ENCODE measurements at places on chromosomes 13 and 19.

DNA sequence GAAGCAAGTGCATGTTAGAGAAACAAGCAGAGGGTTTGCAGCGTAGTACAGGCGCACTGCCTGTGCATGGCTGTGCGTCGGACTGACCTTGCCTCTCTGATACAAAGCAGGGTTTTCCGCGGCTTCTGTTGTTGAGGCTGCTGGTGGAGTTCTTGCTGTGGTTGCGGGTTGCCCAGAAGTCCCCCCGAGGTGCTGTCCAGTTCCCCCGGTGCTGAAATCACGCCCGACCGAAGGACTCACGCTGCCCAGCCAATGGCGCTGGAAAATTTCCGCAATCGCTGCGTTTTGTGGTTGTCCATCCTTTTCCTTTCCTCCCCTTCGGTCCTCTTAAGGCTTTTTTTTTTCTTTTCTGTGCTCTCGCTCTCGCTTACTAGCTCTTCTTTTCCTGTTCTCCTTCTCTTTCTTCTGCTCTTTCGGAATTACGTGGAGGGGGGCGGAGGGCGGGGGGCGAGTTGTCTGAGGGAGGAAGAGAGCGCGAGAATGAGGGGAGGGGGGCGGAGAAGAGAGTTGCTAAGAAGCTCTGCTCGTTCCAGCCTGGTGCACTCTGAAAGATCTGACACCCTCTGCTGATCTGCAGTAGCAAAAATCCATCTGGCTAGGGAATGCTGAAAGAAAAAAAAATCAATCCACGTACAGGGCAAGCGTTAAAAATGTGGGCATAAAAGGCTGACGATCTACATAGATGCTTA lies at the start of gene SLITRK1:
Gene SLITRK1, minus strand, starts transcription at position 558 of the 689 bp plus-strand sequence. CDS start 967 bp downstream, outside the sequence.
- DNase-seq = no peak

DNA sequence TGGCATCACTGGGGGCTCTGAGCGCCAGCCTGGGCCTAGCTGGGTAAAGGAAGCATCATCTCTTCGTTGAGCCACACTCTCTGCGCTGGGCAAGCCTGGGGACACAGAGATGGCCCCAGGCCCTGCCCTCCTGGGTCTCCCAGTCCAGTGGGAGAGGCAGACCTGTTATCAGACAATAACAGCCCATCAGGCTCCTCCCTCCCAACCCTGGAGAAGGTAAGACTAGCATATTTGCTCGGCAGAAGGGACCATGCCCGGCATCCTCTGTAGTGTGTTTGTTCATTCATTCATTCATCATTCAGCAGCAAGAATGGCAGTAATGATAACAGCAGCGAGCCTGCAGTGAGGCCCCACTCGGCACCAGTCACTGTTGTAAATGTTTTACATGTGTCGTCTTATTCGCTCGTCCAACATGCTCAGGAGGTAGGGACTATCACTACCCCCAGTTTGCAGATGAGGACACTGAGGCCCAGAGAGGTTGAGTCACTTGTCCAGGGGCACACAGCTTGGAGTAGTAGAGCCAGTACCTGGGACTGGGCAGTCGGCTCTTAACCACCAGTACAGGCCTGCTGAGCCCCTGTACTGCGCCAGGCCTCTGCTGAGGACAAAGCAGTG lies 33.2 kb downstream of the PAK4 start:
- no peak for DNase-seq

GRCh38 chr13:108915095-108915633 lies 285.8 kb downstream of the MYO16 start:
- no peak for DNase-seq

DNA sequence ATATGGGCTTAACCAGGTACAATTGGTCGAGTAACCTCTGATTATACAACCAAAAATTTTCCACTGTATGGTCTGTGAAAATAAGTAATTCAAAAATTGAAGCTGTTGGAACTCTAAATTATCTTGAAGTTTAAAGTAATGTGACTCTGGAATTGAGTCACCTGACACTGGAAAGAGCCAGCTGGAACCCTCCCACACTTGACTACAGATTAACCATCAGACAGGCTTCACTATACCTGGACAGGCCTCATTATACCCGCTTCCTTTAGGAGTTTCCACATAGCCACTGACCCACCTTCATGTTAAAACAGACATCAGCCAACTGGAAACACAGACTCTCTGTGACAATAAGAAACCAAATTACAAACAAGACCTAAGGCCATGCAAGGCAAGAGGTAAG lies 1.3 kb downstream of the ZNF433 start:
- DNase-seq = no peak

DNA sequence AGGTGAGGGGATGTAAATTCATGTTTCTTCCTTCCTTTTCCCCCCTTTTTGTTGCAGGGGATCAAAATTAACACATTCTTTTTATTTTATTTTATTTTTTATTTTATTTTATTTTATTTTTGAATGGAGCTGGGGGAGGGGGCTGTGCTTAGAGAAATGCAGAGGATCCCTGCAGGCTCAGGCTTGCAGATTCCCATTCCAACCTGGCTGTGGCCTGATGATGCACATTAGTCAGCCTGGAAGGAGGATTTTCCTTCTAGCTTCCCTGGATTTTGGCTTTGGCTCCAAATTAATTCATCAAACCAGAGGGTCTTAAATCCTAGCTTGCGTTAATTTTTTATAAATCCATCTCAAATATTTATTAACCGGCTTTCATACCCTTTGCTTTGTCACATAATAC lies 67.0 kb downstream of the FREM2 start:
- no peak for DNase-seq

- DNase-seq = no peak
These were observed 25.4 kb upstream of the SCEL start for GRCh38 chr13:77510156-77510555.

DNA sequence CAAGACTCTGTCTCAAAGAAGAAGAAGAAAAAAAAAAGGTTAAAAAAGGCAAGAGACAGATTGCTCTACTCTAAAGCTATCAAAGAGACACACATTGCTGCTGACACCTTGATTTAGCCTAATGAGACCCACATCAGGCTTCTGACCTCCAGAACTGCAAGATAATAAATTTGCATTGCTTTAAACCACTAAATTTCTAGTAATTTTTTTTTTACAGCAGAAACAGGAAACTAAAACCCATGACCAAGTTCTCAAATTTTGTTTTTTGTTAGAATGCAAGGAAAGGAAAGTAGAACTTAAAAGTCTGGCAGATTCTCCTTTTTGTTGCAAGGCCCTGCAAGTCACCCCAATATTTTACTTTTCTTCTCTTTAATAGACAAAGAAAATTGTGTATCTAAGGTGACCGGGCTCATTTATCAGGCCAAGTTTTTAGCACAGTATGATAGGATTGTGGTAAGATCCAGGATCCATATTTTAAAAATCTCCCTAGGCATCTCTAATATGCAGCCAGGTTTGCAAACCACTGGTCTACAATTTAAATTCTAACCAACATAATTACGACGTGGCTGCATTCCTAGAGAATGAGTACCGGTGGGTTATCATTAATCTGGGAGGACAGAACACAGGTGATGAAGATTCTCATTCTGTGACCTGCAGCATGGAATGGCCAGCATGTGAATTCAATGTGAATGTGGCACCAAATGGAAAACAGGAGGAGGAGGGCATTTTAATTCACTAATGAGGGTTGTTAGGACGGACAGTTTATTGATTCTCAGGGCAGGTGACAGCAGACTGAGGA lies 56.7 kb upstream of the MED4 start:
- DNase-seq = no peak

GRCh38 chr13:26280822-26281221 lies 26.9 kb downstream of the CDK8 start:
- no peak for DNase-seq

DNA sequence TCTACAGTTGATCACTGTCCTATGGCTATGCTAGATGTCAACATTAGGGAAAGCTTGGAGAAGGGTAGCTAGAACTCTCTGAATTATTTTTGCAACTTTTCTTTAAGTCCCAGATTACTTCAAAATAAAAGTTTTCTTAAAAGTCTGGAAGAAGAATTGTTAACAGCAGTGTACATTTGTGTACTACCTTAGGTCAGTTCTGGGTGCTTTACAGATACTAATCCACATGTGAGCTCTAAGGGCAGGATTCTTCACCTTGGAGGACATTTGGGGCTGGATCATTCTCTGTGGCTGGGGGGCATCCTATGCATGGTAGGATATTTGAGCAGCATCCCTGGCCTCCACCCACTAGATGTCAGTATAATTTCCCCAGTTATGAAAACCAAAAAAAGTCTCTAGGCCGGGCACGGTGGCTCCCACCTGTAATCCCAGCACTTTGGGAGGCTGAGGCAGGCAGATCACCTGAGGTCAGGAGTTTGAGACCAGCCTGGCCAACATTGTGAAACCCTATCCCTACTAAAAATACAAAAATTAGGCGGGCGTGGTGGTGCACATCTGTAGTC lies 2.8 kb downstream of the BRME1 start:
- DNase-seq = no peak

GRCh38 chr19:29383696-29384095 lies 142.1 kb upstream of the VSTM2B start:
- DNase-seq = no peak

GRCh38 chr13:49569993-49570689 lies 15.2 kb downstream of the RCBTB1 start:
- no peak for DNase-seq

- no peak for DNase-seq
These were observed 102.7 kb upstream of the POSTN start for GRCh38 chr13:37701306-37701705.

DNA sequence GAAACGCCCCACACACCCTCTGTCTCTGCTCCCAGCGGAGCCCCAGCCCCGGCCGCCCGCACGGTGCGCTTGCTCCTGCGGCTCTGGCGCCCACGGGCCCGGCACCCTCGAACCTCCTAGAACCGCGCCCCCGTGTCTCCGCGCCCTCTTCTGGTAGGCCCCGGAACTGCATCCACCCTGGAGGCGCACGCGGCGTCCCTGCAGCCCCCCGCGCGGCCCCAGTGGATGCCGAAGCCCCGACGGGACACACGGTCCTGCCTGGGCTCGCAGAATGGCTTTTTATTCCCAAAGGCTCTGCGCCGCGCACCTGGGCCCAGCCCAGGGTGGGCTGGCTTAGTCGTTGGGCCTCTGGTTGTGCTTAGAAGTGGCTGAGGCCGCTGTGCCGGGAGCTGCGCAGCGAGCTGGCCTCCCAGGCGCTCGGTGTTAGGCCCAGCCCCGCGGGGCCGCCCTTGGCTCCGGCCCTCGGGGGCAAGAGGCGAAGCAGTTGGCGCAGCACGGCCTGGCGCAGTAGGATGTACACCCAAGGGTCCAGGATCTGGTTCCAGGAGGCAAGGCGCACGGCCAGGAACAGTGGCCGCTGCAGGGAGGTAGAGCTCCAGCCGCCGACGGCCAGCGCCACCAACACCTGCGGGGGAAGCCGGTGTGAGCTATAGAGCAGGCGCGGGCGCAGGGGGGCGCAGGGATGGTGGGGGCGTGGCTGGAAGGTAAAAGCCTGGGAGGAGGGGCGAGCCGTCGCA lies 2.8 kb downstream of the PTGER1 start:
- DNase-seq = peak; percentile 86

- DNase-seq = no peak
These were observed 12.4 kb downstream of the VSTM2B start for GRCh38 chr19:29538146-29538545.

- no peak for DNase-seq
These were observed 432.7 kb downstream of the FOXO1 start for GRCh38 chr13:40233731-40234195.

- DNase-seq = no peak
These were observed 166.4 kb downstream of the KATNAL1 start for GRCh38 chr13:30140973-30141372.

DNA sequence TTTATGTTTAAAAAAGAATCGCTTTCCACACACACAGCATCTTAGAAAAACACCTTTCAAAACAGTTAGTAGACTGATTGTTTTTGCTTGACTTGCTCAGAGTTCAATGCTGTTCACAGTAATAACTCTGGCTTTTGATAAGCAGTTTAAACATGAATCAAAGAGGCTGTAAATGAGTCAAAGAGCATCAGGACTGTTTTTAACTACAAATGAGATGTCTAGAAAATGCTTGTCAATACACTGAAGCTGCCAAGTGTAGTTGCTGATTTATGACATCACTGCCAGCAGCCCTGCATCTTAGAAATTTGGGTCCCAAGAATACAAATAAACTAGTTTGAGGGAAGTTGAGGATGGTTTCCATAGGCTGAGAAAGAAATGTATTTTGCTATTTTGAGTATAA lies 2057.1 kb upstream of the PCDH20 start:
- no peak for DNase-seq

GRCh38 chr19:47432499-47432898 lies 13.2 kb upstream of the MEIS3 start:
- DNase-seq = no peak

DNA sequence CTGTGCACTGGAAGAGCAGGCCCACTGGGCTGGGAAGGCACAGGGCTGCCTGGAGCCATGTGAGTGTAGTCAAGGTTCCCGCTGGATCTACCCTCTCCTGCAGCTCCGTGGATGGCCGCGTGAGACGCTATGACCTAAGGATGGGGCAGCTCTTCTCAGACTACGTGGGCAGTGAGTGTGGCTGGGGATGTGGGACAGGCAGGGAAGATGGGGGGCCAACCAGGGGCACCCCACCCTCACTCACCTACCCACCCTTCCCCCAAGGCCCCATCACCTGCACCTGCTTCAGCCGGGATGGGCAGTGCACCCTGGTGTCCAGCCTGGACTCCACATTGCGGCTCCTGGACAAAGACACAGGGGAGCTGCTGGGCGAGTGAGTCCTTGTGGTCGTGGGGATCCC lies 6.1 kb downstream of the WDR83 start:
- DNase-seq = no peak

DNA sequence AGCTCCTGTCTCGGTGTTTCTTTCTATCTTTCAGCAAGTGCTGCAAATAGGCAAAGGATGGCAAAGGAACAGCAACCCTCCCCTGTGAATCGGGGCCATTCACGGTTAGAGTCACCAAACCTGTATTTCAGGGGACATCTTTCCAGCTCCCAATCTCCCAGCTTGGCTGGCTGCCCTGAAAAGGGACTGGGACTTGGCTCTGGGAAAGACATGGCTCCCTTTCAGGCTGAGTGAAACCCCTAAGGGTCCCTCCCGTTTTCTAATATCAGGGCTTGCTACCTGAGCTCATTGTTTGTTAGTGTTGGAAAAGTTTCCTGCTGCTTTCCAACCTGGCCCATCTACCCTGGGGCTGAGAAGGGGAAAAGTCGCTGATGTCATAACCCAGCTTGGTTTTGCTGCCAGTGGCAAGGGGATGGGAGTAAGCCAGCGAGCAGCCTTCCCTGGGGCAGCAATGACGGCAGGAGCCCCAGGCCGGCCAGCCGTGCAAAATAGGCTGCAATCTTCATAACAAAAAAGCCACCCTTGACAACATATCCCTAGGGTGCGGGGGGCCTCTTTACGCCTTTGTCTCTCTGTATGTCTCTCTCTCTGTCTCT lies 29.9 kb downstream of the SERP2 start:
- no peak for DNase-seq

- no peak for DNase-seq
These were observed 8.7 kb downstream of the ATP12A start for GRCh38 chr13:24688950-24689349.

DNA sequence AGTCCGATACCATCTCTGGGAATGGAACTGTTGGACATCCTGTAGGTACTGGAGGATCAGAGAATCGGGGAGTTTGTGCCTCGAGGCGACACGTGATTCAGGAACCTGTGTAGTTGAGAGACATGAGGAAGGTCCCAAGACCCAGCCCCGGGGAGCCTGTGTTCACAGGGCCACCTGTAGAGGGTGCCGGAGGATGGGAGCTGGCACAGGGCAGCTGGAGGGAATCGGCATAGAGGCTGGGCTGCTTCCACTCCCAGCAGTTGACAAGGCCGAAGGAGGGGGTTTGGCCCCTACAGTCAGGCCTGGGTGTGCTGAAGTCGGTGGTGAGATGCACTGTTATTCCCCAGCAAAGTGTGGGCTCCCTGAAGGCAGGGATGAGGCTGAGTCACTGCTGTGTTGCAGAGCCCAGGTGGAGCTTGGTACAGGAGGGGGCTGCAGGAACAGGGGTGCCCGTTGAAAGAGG lies 2.5 kb upstream of the ISYNA1 start:
- DNase-seq = no peak

Measured in activated T-cell treated with anti-CD3 and anti-CD28 coated beads for 1 hour (primary cell).